CD4-positive, alpha-beta memory T cell (primary cell): ENCODE measurements at places on chromosomes 2 and 18.

DNA sequence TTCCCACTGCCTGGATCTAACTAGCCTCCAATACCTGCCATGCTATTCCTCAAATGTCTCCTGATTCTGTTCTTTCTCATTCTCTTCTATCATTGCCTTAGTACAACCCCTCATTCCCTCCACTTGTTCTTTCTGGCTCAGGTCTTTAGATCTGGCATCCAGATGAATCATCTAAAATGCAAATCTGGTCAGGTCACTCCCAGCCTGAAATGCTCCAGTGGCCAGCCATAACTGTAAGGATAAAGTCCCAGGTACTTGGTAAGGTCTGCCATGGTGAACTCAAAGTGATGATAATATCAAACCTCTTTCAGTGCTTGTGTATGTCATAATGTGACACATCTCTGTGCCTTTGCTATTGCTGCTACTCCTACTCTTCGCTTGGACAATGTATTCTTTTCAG, 2.9 kb upstream of the SNRNP27 start:
- DNase-seq = no peak

DNA sequence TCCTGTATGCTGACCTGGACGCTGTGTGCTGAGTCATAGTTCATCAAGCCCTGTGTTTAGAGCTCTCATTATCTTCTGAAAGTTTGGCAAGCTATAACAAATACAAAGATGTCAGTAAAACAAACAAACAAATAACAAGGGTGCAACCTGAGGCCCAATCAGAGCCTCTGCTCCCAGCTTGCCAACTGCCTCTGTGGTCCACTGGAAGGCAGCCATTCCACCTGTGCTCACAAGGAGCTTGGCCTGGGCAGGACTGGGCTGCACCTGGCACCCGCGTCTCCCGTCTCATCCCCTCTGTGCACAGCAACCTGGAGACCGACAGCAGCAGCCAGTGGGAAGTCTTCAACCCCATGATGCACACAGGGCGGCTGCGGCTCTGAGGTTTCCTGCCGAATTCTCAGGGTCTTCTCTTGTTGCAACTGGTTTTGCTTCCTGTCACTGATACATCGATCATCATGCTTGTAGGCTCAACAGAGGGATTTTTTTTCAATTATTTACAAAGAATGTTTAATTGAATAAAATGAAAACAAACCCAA, 97.8 kb downstream of the TMEM18 start:
- DNase-seq = no peak

GRCh38 chr2:156343096-156343939, 10.8 kb upstream of the NR4A2 start:
- DNase-seq = no peak

GRCh38 chr18:72993250-72993649, 125.5 kb upstream of the NETO1 start:
- no peak for DNase-seq

GRCh38 chr18:22040533-22040932, 128.9 kb upstream of the GATA6 start:
- DNase-seq = no peak

GRCh38 chr2:224366267-224366844, 35.6 kb downstream of the FAM124B start:
- DNase-seq = no peak

- DNase-seq = no peak
Observed at GRCh38 chr2:67018301-67018700, 378.8 kb upstream of the ETAA1 start.

- no peak for DNase-seq
Observed at GRCh38 chr2:16613539-16614011, 52.1 kb downstream of the CYRIA start.
